ENCODE measurements at places on chromosomes 6 and 20. TPM values are rescaled to one million over a fixed set of nuclear protein-coding genes. Genes with fewer than 3 reads are reported as not detected.

The PGC gene
- total RNA-seq = not detected

The FLRT3 gene
- 0.70 TPM for total RNA-seq

The ADGRF5 gene
- 40.0 TPM for total RNA-seq

The RIPOR3 gene
- total RNA-seq = 6.3 TPM

The MMP24 gene
- 0.45 TPM for total RNA-seq

The COL19A1 gene
- not detected for total RNA-seq

The RAB44 gene
- not detected for total RNA-seq

The WFDC11 gene
- not detected for total RNA-seq

DNA sequence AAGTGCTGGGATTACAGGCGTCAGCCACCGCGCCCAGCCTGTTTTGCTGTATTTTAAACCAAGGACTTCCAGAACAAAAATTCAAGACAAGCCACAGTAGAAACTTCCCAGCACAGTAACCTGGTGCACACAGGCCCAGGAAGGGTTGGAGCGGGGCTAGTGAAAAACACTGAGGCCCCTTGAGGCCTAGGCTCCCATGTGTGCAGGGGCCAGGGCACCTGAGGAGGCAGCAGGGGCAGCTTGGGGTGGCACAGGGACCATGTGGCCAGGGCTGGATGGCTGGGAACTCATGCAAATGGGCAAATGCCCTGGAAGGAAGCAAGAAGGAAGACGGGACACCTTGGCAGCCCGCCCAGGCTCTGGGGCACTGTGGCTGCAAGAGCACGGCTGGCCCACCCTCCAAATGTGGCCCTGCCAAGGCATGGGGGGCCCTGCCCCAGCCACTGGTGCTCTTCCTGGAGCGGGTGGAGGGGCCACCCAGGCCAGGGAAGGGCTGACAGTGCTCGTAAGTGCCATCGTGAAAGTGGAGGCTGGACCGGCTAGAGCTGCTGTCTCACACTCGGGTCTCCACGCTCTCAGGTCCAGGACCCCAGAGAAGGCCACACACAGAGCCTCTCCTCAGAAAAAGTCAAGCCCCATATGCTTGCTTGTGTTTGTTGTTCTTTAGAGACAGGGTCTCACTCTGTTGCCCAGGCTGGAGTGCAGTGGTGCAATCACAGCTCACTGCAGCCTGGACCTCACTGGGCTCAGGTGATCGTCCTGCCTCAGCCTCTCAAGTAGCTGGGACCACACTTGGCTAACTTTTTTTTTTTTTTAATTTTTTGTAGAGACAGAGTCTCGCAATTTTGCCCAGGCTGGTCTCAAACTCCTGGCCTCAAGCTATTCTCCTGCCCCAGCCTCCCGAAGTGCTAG, 10.3 kb downstream of the SLC2A4RG start:
- no peak overlapping the region for H3K4me3 ChIP-seq
- H3K4me1 ChIP-seq = no peaks in the 10 kb centered on the region
- DNase-seq = no peak
- H3K27ac ChIP-seq = no peak overlapping the region

DNA sequence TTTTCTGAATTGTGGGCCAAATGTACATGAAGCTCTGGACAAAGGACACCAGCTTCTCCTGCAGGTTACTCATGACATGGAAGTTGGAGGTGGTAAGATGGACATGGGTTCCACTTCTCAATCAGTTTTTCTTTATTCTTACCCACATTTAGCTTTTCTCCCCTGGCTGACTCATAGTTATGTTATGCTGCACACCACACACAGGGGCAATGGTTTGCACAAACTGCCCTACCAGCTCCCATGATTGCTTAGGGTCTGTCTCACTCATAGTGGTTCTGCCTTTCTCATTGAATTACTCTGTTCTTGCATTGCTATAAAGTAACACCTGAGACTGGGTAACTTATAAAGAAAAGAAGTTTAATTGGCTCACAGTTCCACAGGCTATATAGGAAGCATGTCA, 4.5 kb upstream of the CD109 start:
- H3K4me3 ChIP-seq = no peak overlapping the region
- no peak for DNase-seq
- no peaks in the 10 kb centered on the region for H3K27me3 ChIP-seq

- H3K36me3 ChIP-seq = no peaks in the 10 kb centered on the region
- H3K4me3 ChIP-seq = no peak overlapping the region
- H3K27ac ChIP-seq = no peak overlapping the region
- H3K27me3 ChIP-seq = peaks cover 81% of the 10 kb centered on the region
Observed at GRCh38 chr6:169865346-169866139, 114.1 kb downstream of the ERMARD start.

DNA sequence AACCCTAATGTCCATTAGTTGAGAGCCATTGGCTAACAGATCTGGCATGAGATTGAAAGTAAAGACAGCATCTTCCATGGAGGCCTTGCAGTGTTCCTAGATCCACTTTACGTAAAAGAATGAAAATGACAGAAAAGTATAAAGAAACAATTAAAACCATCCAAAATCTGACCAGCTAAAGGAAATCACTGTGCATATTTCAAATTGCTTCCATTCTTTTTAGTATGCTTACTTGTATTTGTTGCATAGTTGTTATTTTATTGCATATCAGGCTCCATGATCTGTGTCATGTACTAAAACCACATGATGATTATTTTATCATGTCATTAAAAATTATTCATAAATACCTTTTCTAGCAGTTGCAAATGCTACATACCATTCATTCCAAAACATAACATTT, 67.9 kb downstream of the GCLC start:
- H3K27ac ChIP-seq = no peak overlapping the region
- no peak for DNase-seq

GRCh38 chr6:138031417-138031816, 75.8 kb downstream of the PERP start:
- H3K36me3 ChIP-seq = no peaks in the 10 kb centered on the region
- DNase-seq = no peak
- H3K4me3 ChIP-seq = no peak overlapping the region
- no peaks in the 10 kb centered on the region for H3K27me3 ChIP-seq
- H3K27ac ChIP-seq = no peak overlapping the region

- DNase-seq = no peak
- H3K27me3 ChIP-seq = no peaks in the 10 kb centered on the region
- H3K4me3 ChIP-seq = no peak overlapping the region
- H3K27ac ChIP-seq = no peak overlapping the region
- H3K36me3 ChIP-seq = no peaks in the 10 kb centered on the region
- H3K4me1 ChIP-seq = 0 out of 2 replicates have a peak, but pooled peaks cover 3% of the 10 kb centered on the region
Observed at GRCh38 chr6:151805286-151805840, 2.1 kb upstream of the ESR1 start.

- no peak overlapping the region for H3K27ac ChIP-seq
- no peak overlapping the region for H3K4me3 ChIP-seq
Observed at GRCh38 chr20:7985916-7986315, 33.6 kb downstream of the TMX4 start.

GRCh38 chr6:6591778-6592465, 3.4 kb downstream of the LY86 start:
- no peak for DNase-seq
- no peak overlapping the region for H3K27ac ChIP-seq
- H3K4me1 ChIP-seq = peaks cover 4% of the 10 kb centered on the region
- H3K36me3 ChIP-seq = no peaks in the 10 kb centered on the region
- H3K27me3 ChIP-seq = no peaks in the 10 kb centered on the region

DNA sequence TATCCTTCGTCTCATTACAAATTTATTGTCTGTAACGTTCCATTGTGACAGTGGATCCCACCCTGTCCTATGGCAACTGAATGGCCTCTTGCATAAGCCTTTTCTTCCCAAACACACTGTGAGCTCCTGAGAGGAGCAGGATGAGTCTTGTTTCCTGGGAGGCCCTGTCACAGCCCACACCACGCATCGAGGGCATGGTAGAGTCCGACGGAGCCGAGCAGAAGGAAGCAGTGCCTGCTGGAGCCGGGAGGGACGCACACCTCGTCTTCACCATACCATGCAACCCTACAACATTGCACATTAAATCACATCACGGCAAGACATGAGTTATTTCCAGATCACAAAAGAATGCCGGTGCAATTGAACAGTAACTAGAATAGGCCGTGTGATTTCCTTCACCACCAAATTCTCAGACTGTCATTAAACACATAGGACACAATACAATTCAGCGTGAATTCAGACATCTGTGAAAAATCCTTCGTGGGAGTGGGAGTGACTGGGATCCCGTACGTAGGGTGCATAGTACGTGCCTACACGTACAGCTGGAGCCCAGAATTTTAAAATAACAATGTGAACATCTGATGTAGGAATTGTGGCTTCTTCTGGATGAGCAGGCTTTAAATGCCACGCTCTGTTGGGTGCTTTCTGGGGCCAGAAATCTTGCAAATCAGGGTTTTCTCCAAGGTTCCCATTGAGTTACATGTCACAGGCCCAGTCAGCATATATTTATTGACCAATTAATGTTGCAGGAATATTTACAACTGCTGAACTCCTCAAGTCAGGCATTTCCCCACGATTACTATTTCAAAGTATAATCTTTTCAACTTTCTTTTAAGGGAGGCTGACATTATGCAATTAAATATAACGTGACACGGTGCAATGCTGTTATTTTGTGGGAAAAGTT, 201.8 kb downstream of the TTLL2 start:
- no peak overlapping the region for H3K27ac ChIP-seq
- no peaks in the 10 kb centered on the region for H3K36me3 ChIP-seq
- no peaks in the 10 kb centered on the region for H3K4me1 ChIP-seq
- no peak for DNase-seq
- H3K4me3 ChIP-seq = no peak overlapping the region

DNA sequence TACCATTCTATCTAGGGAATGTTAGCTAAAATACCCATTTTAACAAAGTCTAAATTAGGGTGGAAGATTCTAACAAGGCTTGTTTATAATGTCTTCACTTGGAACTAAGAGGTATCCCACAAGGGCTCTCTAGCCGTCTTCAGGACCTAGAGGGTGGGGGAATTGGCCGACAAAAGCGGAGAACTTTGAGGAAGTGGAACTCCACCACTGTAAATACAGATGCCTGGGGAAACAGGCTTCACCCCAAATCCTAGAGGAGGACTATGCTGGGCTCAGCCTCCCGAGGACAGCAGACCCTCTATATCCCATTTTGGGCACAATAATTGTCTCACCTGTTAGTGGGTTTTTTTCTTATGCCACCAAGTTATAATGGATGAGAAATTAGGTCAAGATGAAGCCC, 58.0 kb upstream of the TFB1M start:
- no peak overlapping the region for H3K27ac ChIP-seq
- H3K4me3 ChIP-seq = no peak overlapping the region
- no peaks in the 10 kb centered on the region for H3K4me1 ChIP-seq
- no peaks in the 10 kb centered on the region for H3K27me3 ChIP-seq
- no peaks in the 10 kb centered on the region for H3K36me3 ChIP-seq

- H3K27me3 ChIP-seq = no peaks in the 10 kb centered on the region
- H3K27ac ChIP-seq = no peak overlapping the region
- no peaks in the 10 kb centered on the region for H3K36me3 ChIP-seq
- no peak for DNase-seq
- H3K4me1 ChIP-seq = no peaks in the 10 kb centered on the region
Observed at GRCh38 chr6:148200781-148201180, 141.9 kb upstream of the SASH1 start.

- no peaks in the 10 kb centered on the region for H3K27me3 ChIP-seq
- H3K27ac ChIP-seq = no peak overlapping the region
- H3K4me3 ChIP-seq = no peak overlapping the region
- H3K36me3 ChIP-seq = no peaks in the 10 kb centered on the region
- no peaks in the 10 kb centered on the region for H3K4me1 ChIP-seq
Observed at GRCh38 chr6:35698858-35699257, 10.1 kb upstream of the FKBP5 start.

GRCh38 chr6:31901415-31901952, 402 bp downstream of the ZBTB12 start:
- peaks cover 22% of the 10 kb centered on the region for H3K4me1 ChIP-seq
- no peak for DNase-seq
- H3K27ac ChIP-seq = 0 out of 2 replicates have a peak overlapping the region, but pooled peaks have one; percentile 12
- no peaks in the 10 kb centered on the region for H3K36me3 ChIP-seq

- no peak overlapping the region for H3K27ac ChIP-seq
- H3K4me1 ChIP-seq = no peaks in the 10 kb centered on the region
- DNase-seq = no peak
- no peaks in the 10 kb centered on the region for H3K36me3 ChIP-seq
- H3K27me3 ChIP-seq = no peaks in the 10 kb centered on the region
Observed at GRCh38 chr6:3391902-3392458, 64.9 kb downstream of the SLC22A23 start.

DNA sequence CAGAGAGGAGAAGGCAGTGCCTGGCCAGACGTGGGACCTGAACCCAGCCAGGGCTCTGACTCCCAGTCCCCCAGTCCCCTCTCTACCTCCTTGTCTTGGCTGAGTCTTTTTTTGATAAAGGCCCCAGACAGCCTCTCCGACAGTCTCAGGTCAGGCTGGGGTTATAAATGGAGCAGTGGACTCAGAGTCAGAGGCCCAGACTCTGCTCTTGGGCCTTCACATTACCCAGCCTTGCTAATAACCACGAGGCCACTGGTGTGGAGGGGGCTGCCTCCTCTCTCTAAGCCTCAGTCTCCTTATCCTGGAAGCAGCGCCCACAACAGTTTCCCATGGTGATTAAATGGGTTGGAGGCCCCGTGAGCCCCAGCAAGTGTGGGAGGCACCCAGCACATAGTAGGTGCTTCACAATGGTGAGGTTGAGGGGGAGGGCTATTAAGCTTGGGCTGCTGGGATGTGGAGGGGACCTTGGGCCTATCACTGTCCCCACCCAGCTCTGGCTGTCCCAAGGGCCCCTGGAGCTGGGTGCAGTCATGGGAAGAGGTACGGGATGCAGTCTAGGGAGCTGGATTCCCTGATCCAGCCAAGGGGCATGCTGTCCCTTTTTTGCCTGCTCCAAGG, 35.7 kb downstream of the TGM2 start:
- DNase-seq = no peak
- H3K27me3 ChIP-seq = no peaks in the 10 kb centered on the region
- peaks cover 43% of the 10 kb centered on the region for H3K36me3 ChIP-seq
- H3K27ac ChIP-seq = peak overlapping the region; percentile 97

DNA sequence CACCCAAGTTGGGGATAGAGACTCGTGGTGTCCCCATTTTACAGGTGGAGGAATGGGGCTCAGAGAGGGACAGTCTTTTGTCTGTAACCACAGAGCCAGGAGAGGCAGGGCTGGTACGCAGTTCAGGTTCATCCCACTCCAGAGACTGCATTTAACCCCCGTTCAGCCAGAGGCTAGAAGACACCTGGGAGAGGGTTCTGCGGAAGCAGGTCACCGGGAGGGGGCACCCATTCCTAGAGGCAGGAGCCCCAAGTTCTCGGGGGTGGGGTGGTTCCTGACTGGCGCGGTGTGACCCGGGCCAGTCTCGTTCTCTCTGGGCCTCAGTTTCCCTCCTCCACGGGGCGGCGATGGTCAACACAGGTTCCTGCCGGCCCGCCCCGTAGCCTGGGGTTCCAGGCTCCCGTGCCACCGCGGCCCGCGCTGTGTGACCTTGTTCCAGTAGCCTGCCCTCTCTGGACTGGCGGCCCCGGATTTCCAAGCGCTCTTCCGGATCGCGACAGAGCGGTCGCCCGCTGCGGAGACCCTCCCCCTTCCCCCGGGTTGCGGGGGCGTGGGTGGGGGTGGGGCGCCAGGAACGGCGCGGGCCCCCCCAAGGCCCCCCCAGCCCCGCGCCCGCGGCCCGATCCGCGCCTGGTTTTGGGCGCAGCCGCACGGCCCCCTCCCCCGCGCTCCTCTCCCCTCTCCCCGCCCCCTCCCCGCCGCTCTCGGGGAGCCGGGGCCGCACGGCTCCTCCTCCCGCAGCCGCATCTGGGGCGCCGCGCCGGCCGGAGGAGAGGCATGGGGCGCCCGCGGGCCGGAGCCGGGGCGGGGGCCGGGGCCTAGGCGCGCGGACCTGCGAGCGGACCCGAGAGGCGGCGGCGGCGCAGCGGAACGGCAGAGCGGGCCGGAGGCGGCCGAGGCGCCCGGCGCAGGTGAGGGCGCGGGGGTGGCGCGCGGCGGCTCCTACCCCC, at the start of gene DLGAP4:
Gene DLGAP4 (plus strand): TSS at position 738 of the 950 bp plus-strand sequence. CDS start 125,379 bp downstream, outside the sequence.
- H3K36me3 ChIP-seq = no peaks in the 10 kb centered on the region
- peaks cover 57% of the 10 kb centered on the region for H3K27me3 ChIP-seq
- no peak for DNase-seq
- no peaks in the 10 kb centered on the region for H3K4me1 ChIP-seq
- H3K4me3 ChIP-seq = no peak within 1 kb of the TSS
- H3K27ac ChIP-seq = no peak within 1 kb of the TSS
